MCF 10A (cell line): ENCODE measurements at places on chromosomes 5 and 9. TPM values are rescaled to one million over a fixed set of nuclear protein-coding genes. Genes with fewer than 3 reads are reported as not detected.

DNA sequence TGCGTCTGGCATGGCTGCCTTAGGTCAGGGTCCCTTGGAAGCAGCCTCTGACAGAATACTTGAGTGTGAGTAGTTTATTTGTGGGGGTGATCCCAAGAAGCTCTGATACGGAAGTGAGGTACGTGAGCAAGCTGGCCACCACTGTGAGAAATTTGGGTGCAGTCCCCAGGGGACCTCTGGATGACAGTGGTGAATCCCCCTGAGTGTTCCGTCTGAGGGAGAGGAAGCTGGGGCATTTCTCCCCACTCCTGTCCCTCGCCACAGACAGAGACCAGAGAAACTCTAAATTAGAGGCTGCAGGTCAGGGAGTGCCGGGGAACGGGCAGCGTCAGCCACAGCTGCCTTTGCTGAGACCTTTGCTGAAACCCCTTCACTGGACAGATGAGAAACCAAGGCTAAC is 155.9 kb upstream of the COL5A1 start:
- DNase-seq = no peak

DNA sequence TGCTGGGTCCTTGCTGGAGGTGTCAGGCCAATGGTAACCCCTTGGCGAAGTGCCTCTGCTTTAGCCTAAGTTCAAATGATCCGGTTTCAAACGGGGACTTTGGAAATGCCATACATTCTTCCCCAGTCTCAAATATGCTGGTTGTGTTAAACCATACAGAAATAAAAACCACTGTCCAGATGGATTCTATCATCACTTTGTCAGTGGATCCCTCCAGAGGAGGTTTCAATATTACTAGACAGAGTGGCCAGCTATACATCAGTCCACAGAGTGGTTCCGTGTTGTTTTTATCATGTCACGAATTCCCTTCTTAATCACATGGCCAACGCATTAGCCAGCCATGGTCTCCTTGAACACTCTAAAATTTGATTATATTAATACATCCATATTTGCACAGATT is 7.3 kb upstream of the RANBP17 start:
- DNase-seq = no peak

GRCh38 chr9:31394015-31394473 is 990.4 kb upstream of the ACO1 start:
- DNase-seq = peak; percentile 81

DNA sequence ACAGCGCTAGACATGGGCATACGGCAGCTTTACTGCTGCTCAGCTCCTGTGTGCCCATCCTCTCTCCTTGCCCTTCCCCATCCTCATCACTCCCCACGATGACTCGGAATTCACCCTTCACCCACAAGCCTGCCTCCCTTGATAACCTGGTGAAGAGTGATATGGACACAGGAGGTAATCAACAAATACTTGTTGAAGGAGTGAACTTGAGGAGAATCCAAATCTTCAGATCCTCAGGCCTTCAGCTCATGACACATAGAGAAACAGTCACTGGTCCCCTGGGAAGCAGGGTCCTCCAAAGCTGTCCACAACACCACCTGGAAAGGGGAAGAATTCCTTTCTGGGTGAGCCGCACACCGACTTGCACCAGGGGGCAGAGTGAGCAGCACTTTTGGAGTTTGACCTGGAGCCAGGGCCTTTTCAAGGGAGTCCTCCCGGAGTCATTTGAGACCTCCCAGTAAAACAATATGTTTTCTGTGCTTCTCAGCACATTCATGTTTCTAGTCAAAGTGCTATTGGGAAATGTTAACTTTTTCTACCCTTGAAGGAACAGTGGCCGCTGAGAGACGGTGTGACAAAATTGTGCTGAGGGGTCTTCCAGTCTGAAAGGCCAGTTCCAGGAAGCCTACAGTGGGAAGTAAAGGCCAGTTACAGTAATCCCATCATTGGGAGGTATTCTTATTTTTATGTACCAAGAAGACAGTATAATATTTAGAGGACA is 332.3 kb downstream of the CWC27 start:
- DNase-seq = peak; percentile 72

DNA sequence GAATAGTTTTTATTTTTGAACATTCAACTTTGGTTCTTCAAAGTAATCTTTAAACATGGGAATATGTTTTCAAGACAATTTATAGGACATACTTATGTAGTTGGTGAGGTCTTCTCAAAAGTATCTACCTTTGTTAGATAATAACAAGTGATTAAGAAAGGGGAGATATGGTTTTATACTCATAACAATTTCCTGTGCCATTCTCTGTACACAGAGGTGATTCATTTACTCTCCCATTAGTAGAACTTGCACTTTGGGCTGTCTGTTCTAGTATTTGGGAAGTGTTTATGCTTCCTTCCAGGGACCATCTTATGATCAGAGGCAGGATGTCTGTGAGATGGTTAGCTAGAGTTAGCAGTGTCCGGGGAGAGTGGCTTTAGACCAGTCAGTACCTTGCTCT is 15.2 kb downstream of the LSM11 start:
- DNase-seq = no peak

DNA sequence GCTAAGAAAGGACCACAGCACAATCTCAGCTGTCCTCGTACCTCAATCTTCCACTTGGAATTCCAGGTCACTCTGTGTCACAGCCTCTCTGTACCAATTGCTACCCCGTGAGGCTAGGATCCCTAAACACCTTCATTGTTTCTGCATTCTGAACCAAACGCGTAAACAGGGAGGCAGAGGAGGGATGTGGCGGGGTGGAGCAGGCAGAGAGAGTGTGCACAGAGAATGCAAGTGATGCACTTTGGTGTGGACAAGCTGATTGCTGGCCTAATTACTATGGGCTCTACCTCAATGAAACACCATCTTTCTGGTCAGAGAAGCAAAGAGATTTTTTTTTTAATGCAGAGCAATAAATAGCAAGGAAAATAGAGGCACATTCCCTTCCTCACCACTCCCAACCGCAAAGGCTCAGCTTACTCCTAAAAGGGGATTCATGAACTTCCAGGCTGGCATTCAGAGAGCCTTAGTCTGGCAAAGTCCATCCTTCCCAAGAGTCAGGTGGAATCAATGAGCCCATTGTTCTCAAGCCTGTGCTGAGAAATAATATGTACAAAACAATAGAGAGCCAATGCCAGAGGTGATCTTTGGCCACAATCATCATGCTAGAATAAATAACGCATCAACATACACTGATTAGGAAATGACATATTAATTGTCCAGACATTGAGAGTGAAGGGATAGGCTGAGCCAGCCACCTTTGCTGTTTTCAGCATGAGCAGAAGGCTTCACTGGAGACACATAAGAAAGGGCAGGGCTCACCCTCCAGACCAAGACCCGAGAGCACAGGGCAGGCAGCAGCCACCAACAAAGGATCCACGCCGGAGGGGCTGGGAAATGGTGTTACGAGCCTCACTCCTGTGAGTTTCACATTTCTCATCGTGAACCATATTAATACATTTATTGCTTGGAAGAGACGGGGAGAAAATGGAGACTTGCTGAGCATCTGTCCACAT is 278.8 kb downstream of the ENC1 start:
- DNase-seq = no peak

Gene PCDHB14
- total RNA-seq = 4.7 and 6.2 TPM in 2 replicates

Gene ZNF484
- total RNA-seq = 7.1 and 7.3 TPM in 2 replicates

Gene TAF11L10
- not detected in 2 replicates for total RNA-seq

Gene ALDH1B1
- 17.5 and 26.2 TPM in 2 replicates for total RNA-seq
